ENCODE measurements at places on chromosomes 2 and 18. TPM values are rescaled to one million over a fixed set of nuclear protein-coding genes. Genes with fewer than 3 reads are reported as not detected.

SERPINB10 gene
- 0.46 TPM for polyA plus RNA-seq

CRYGC gene
- polyA plus RNA-seq = not detected

FMNL2 gene
- 5.3 TPM for polyA plus RNA-seq

INO80C gene
- polyA plus RNA-seq = 58.3 TPM

HOXD13 gene
- not detected for polyA plus RNA-seq

LYPD6B gene
- 4.9 TPM for polyA plus RNA-seq

FOXI3 gene
- polyA plus RNA-seq = not detected

PTPN4 gene
- 2.0 TPM for polyA plus RNA-seq

FAHD2A gene
- polyA plus RNA-seq = 11.9 TPM

ARHGEF4 gene
- 98.9 TPM for polyA plus RNA-seq

RAX gene
- 0.01 TPM for polyA plus RNA-seq

UGT1A10 gene
- polyA plus RNA-seq = 9.1 TPM

QPCT gene
- polyA plus RNA-seq = 1.8 TPM

COLEC11 gene
- polyA plus RNA-seq = 1.3 TPM

KCNG2 gene
- polyA plus RNA-seq = not detected

ONECUT2 gene
- polyA plus RNA-seq = under 0.01 TPM

IL18R1 gene
- polyA plus RNA-seq = 0.95 TPM

OXER1 gene
- polyA plus RNA-seq = 2.5 TPM

HOXD11 gene
- polyA plus RNA-seq = 0.08 TPM

HOXD1 gene
- polyA plus RNA-seq = 0.21 TPM

ANKRD29 gene
- 14.8 TPM for polyA plus RNA-seq

RIT2 gene
- polyA plus RNA-seq = not detected

INHA gene
- 0.71 TPM for polyA plus RNA-seq

SERPINB12 gene
- 0.16 TPM for polyA plus RNA-seq

GREB1 gene
- 0.15 TPM for polyA plus RNA-seq

ZNF142 gene
- polyA plus RNA-seq = 5.3 TPM

GATA6 gene
- 0.41 TPM for polyA plus RNA-seq

AFTPH gene
- 29.2 TPM for polyA plus RNA-seq

TUBB8B gene
- 0.82 TPM for polyA plus RNA-seq

CIB4 gene
- not detected for polyA plus RNA-seq

DUSP19 gene
- 0.55 TPM for polyA plus RNA-seq

CNGA3 gene
- 0.05 TPM for polyA plus RNA-seq

ANKRD30BL gene
- polyA plus RNA-seq = not detected

GPR45 gene
- polyA plus RNA-seq = not detected
